ENCODE measurements at places on chromosomes 12 and 14.

GRCh38 chr12:104618691-104619090, 161.9 kb downstream of the CHST11 start:
- DNase-seq, result no peak

GRCh38 chr14:80212023-80212397, 706 bp upstream of the DIO2 start:
- no peak for DNase-seq

- DNase-seq, result peak; percentile 4
These were observed 28.1 kb upstream of the WNK1 start for GRCh38 chr12:724194-724855.

DNA sequence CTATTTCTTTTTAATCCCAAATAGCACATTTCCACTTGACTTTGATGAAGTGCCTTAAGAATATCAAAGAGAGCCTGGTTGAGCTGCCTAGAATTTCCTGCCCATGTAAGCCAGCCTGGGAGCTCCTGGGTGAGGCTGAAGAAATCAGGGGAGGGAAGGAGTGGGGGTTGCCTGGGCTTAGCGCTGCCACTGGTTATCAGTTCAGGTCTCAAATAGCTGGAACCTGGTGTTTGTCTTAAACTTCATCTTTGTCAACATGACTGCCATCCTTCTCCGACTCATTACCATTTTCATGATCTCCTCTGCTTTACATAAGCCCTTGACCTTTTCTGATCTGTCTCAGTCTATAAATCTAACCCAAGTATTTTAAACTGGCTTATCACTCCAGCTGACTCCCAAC, 151.5 kb downstream of the TTC8 start:
- no peak for DNase-seq

- no peak for DNase-seq
These were observed 3.4 kb upstream of the FRMD6 start for GRCh38 chr14:51648296-51648695.

- no peak for DNase-seq
These were observed 554 bp upstream of the TSPAN31 start for GRCh38 chr12:57744194-57744776.

DNA sequence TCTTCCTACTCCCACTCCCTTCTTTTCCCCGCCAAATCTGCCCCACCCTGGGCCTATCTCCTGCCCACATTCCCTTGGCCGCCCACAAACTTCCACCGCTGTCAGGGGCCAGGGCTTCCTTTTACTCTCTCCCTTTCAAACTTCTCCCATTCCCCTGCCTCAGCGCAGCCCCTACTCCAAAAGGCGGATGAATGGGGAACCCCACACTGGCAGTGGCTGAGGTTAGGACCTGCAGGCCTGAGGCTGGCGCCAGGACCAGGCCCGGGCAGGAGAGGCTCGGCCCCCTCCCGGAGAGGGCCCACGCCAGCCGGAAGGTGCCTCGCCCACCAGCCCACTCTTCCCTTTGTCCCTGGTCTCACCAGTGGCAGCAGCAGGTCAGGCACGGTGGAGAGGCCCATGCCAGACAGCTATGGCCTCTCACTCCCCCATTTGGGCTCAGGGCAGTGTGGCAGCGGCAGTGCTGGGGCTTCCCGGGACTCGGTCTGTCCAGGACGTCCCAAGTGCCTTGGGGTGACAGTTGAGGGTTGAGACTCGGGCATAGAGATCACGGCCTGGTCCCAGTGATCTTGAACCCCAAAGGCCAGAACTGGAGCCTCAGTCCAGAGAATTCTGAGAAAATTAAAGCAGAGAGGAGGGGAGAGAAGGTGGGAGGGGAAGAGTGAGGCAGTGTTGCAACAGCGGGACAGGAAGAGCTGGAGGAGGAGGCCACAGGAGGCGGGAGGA, at the start of gene TNFRSF1A:
TNFRSF1A (minus strand) TSS at position 660 of the 723 bp plus-strand sequence; CDS start at position 398, 262 bp downstream.
- DNase-seq, result no peak

GRCh38 chr12:32987512-32987911, 90.9 kb upstream of the PKP2 start:
- DNase-seq, result no peak

DNA sequence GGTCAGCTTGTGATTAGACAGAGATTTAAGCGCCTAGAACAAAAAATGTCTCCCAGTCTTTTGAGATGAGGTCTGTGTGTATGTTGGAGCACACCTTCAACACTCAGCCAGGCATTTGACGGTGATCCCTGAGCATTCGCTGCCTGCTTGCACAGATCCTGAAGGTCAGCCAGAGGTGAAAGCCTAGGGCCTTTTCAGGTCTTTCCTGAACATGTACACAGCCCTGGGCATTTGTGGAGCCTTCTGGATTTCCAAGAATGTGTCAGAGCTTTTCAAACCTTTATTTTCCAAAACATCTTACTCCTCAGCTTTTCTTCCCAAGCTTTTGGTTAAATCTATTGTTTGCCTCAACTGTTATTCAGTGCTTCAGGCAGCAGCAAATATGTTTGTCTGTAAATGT, 59.1 kb upstream of the AMN start:
- no peak for DNase-seq

DNA sequence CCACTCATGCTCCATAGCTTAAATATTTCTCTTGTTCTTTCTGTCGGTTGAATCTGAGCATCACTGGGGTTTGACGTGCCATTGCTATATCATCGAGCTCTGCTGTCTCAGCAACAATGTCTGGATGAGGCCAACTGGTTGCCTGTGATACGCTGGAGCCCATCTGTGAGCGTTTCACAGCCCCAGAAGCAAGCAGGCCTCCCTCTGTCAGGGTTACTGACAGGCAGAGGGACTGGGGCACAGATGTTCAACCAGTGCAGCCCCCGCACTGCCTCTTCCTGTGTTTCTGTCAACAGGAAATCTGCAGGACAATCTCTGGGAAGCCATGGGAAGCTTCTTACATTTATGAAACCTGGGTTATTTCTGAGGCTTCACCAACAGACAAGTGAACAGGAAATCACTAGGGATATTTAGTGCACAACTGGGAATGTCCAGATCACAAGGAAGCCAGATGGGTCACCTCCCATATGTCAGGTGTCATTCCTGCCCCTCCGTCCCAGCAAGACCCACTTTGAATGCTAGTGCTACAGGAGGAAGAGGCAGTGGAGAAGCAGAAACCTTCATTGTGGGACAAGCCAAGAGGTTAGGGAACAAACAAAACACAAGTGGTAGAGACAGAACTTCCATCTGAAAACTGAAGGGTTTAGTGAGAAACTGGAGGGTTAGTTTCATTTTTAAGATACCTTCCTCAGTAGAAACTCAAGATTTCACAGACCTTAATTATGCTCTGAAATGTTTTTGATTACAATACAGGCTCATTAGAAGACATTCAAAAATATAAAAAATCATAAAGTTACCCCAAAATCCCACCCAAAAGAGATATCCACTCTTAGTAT, 24.1 kb downstream of the DMAC2L start:
- no peak for DNase-seq

Data from stimulated activated CD8-positive, alpha-beta memory T cell treated with anti-CD3 and anti-CD28 coated beads, Interleukin-12 subunit alpha, Interleukin-12 subunit beta, amount 100 ng/mL, for 1 hour (primary cell).